ENCODE measurements at places on chromosomes 4 and X. TPM values are rescaled to one million over a fixed set of nuclear protein-coding genes. Genes with fewer than 3 reads are reported as not detected.

DNA sequence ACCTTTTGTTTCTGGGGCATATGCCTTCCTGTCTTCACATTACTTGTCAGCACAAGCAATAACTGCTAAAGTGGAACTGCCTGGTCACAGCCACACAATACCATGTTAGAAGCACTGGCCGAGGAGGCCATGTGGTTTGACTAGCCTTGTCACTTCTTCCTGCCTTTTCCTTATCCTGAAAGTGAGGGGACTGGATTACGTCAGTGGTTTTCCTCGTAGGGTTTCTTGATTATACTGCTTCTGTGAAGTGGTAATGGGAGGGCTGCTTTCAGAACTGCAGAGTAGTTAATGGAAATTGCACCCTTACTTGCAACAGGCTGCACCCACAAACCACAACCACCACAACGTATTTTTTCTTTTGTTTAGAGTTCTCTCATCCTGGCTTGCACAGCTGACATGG, 26.6 kb downstream of the ZRSR2 start:
- H3K36me3 ChIP-seq, result no peaks in the 10 kb centered on the region
- no peak overlapping the region for H3K27ac ChIP-seq
- no peaks in the 10 kb centered on the region for H3K27me3 ChIP-seq
- H3K4me1 ChIP-seq, result no peaks in the 10 kb centered on the region
- no peak overlapping the region for H3K4me3 ChIP-seq
- DNase-seq, result no peak

- no peak overlapping the region for H3K27ac ChIP-seq
- H3K4me3 ChIP-seq, result no peak overlapping the region
- DNase-seq, result no peak
- H3K36me3 ChIP-seq, result no peaks in the 10 kb centered on the region
These were observed 184.0 kb downstream of the UGT8 start for GRCh38 chr4:114782415-114783214.

GRCh38 chrX:11381464-11381863, 88.3 kb downstream of the AMELX start:
- H3K4me1 ChIP-seq, result peaks cover 3% of the 10 kb centered on the region
- no peaks in the 10 kb centered on the region for H3K36me3 ChIP-seq
- no peak overlapping the region for H3K27ac ChIP-seq
- peak; percentile 41 for DNase-seq

GRCh38 chr4:36852856-36853255, 391.7 kb upstream of the NWD2 start:
- H3K27ac ChIP-seq, result no peak overlapping the region
- no peak for DNase-seq
- H3K36me3 ChIP-seq, result no peaks in the 10 kb centered on the region
- no peak overlapping the region for H3K4me3 ChIP-seq

GRCh38 chr4:48899950-48900349, 6.6 kb downstream of the OCIAD2 start:
- H3K4me3 ChIP-seq, result no peak overlapping the region
- H3K4me1 ChIP-seq, result peaks cover 1% of the 10 kb centered on the region
- no peaks in the 10 kb centered on the region for H3K27me3 ChIP-seq

- H3K4me3 ChIP-seq, result no peak overlapping the region
- no peaks in the 10 kb centered on the region for H3K27me3 ChIP-seq
- H3K36me3 ChIP-seq, result no peaks in the 10 kb centered on the region
These were observed 24.8 kb upstream of the CYBB start for GRCh38 chrX:37755025-37755424.

- peak overlapping the region; percentile 40 for H3K27ac ChIP-seq
- H3K27me3 ChIP-seq, result no peaks in the 10 kb centered on the region
- peaks cover 9% of the 10 kb centered on the region for H3K4me1 ChIP-seq
- H3K4me3 ChIP-seq, result no peak overlapping the region
- DNase-seq, result no peak
These were observed 204.4 kb downstream of the NSUN7 start for GRCh38 chr4:40954088-40954668.

DNA sequence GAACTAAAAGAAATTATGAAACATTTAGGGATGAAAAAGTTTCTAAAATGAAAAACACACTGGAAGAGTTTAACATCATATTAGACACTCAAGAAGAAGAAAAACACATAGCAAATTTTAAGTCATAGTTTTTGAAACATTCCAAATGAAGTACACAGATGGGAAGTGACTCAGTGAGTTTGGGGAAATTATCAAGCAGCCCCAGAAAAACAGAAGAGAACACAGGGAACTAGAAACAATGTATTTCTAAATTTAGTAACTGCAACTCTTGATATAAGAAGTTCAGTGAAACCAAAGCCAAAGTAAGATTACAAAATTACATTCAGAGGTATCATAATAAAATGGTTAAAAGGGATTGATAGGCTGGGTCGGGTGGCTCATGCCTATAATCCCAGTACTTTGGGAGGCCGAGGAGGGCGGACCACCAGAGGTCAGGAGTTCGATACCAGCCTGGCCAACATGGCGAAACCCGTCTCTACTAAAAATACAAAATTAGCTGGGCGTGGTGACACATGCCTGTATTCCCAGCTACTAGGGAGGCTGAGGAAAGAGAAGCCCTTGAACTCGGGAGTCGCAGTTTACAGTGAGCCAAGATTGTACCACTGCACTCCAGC, 461.2 kb downstream of the KCTD8 start:
- no peak for DNase-seq
- H3K27me3 ChIP-seq, result no peaks in the 10 kb centered on the region
- H3K4me3 ChIP-seq, result no peak overlapping the region
- H3K27ac ChIP-seq, result no peak overlapping the region
- no peaks in the 10 kb centered on the region for H3K36me3 ChIP-seq

DNA sequence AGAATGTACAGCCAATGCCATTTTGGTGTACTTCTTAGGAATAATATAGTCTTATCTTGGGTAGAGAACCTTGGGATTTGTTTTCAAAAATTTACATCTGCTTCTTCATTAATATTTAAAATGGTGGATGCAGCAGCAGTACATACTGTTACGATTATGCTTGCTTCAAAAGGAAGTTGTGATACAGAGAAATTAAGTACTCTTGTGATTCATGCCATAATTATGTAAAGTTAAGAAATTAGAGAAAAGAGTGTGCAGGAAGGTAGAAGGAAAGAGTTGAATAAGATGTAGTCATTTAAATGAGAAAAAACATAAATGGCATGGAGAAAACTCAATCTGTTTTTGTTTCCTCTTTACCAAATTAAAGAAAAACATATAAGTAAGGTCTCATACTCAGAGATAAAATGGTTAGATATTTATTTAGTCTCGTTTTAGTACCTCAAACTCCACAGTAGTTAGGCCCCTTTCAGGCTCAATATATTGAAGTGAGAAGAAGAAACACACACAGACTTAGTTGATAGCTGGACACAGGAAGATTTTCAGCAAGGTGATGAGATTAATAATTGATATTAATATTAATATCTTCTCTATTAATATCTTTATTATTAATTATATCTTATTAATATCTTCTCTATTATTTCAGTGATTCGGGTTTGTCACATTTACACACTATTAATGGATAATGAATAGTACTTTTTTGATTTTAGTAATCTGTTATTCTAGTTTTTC, 70.1 kb upstream of the HPGD start:
- no peak overlapping the region for H3K4me3 ChIP-seq
- H3K36me3 ChIP-seq, result no peaks in the 10 kb centered on the region
- no peak overlapping the region for H3K27ac ChIP-seq
- no peaks in the 10 kb centered on the region for H3K4me1 ChIP-seq
- H3K27me3 ChIP-seq, result no peaks in the 10 kb centered on the region
- no peak for DNase-seq

DNA sequence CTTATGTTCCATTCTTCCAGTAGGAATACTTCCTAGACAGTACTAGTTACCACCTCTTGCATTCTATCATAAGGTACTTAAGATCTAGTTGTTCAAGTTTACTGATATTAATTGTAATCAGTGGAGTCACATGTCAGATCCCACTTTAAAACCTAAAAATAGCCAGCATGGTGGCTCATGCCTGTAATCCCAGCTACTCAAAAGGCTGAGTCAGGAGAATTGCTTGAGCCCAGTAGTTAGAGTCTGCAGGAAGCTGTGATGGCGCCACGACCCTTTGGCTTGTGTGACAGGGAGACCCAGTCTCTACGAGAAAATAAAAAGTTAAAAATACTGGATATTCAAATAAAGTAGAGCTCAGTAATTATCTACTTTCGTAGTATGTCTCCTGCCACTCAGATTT, 57.7 kb downstream of the MAD2L1 start:
- H3K36me3 ChIP-seq, result no peaks in the 10 kb centered on the region
- peaks cover 2% of the 10 kb centered on the region for H3K4me1 ChIP-seq
- H3K27me3 ChIP-seq, result no peaks in the 10 kb centered on the region
- H3K4me3 ChIP-seq, result no peak overlapping the region
- H3K27ac ChIP-seq, result no peak overlapping the region

DNA sequence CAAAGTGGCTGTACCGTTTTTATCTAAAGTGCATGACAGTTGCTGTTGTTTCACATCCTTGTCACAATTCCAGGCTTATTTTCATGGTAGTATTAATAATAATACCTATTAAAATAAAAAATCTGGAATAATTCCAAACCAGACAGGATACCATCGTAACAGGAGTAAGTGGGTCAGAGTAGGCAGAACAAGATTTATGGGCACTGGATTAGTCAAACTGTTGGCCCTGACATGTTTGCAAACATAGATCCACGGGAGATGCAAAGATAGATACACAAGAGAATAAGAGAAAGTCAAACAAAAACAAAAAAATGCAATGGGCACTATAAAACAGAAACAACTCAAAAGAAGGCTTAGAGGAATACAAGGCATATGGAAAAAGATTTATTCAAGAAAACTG, 449.5 kb upstream of the HS3ST1 start:
- no peak overlapping the region for H3K4me3 ChIP-seq
- H3K27ac ChIP-seq, result no peak overlapping the region
- no peaks in the 10 kb centered on the region for H3K27me3 ChIP-seq
- H3K36me3 ChIP-seq, result no peaks in the 10 kb centered on the region

- no peaks in the 10 kb centered on the region for H3K36me3 ChIP-seq
- no peaks in the 10 kb centered on the region for H3K27me3 ChIP-seq
These were observed 16.9 kb upstream of the SEPSECS start for GRCh38 chr4:25177147-25177546.

DNA sequence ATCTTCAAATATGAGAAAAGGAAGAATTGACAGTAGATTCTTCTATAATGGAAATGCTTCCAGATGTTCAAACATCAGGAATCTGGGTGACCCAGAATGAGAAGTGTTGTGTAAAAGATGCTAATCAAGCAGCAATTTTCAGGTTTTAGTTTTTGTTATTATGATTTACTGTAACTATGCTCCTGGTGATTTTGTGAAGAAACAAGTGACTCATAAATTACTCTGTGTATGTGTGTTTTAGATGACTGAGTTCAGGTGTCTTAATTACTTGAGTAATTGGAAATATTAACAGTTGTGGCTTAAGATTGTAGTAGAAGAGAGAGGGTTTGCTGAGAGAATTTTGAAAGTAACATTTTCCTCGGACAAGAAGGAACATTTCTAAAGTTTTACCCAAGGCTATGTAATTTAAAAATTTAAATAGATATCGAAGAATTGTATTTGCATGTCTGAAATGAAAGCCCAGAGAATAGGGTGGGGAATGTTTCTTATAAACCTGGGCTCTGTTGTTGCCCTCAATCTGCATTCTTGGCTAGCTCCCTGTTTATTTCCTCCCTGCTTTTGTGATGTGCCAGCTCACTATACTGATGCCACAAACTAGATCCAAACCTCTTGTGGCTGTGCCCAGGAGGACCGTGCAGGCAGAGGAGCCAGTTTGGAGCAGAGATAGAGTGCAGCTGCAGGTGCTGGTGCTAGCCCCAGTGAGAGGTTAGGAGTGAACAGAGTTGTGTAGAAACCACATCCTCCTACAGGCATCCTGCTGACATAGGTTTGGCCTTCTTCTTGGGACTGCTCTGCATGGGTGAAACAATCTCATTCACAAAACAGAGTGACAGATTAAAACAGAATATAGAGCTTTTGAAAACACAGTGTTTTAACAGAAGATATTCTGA, 25.4 kb upstream of the TNIP3 start:
- no peaks in the 10 kb centered on the region for H3K27me3 ChIP-seq
- no peak overlapping the region for H3K27ac ChIP-seq
- DNase-seq, result no peak
- H3K4me3 ChIP-seq, result no peak overlapping the region

GRCh38 chr4:1869530-1870327, 1.5 kb upstream of the NSD2 start:
- peak overlapping the region; percentile 90 for H3K27ac ChIP-seq
- H3K27me3 ChIP-seq, result no peaks in the 10 kb centered on the region
- no peak for DNase-seq
- peak overlapping the region; percentile 58 for H3K4me3 ChIP-seq

DNA sequence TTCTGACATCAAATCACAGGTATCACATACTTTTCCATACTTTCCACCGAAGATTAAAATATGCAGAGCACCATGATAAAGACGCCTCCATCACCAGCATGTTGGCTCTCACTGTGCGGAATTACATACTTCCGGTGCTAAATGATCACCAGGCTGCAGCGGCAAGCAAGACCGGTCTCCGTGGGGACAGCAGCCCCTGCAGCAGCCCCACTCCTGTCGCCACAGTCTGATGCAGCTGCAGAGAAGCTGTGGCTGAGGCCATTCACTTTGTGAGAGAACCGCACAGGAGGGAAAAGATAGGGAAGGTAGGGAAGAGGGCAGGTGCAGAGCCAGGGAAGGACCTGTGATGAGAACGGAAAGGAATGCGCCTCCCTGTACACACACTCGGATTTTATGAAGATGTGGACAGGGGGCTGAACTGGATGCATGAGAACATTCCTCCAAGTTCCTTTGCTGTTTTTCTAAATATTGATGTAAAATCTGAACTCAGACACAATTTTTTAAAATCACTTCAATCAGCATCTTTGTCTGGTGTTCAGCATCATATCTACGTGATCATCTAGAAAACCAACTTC, 38.3 kb downstream of the AFAP1 start:
- no peak overlapping the region for H3K27ac ChIP-seq
- no peak for DNase-seq
- H3K36me3 ChIP-seq, result no peaks in the 10 kb centered on the region
- H3K4me1 ChIP-seq, result peaks cover 11% of the 10 kb centered on the region
- no peaks in the 10 kb centered on the region for H3K27me3 ChIP-seq

GRCh38 chrX:120790118-120790517, 85.5 kb downstream of the CT47B1 start:
- no peak for DNase-seq
- no peaks in the 10 kb centered on the region for H3K4me1 ChIP-seq
- H3K36me3 ChIP-seq, result no peaks in the 10 kb centered on the region
- no peak overlapping the region for H3K4me3 ChIP-seq

DNA sequence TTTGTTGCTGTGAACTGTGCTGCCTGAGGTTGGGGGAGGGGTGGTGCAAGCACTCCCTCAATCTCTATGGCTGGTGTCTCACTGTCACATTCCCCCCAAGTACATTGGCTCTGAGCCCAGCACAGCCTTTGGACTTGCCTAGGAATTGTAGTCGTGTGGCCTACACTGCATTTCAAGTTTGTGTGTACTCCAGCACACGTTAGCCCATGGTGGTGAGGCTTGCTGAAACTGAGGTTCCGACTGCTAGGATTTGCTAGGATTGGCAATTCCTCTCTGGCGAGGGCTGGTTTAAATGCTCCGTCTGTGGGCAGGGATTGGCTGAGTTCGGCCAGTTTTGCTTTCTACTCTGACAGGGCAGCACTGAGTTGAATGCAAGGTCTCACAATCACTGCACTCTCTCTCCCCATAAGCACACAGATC, 121.7 kb upstream of the CXXC4 start:
- H3K36me3 ChIP-seq, result no peaks in the 10 kb centered on the region
- H3K4me3 ChIP-seq, result no peak overlapping the region
- H3K4me1 ChIP-seq, result no peaks in the 10 kb centered on the region
- no peaks in the 10 kb centered on the region for H3K27me3 ChIP-seq
- H3K27ac ChIP-seq, result no peak overlapping the region

The HSFX1 gene
- 0.73 TPM for polyA plus RNA-seq

The RRH gene
- polyA plus RNA-seq, result 0.06 TPM

The ZC4H2 gene
- polyA plus RNA-seq, result 9.5 TPM

The NAA11 gene
- not detected for polyA plus RNA-seq

The ZAR1 gene
- polyA plus RNA-seq, result 0.31 TPM

The GUCY1B1 gene
- 7.7 TPM for polyA plus RNA-seq

The NRK gene
- polyA plus RNA-seq, result 22.3 TPM

The SCML2 gene
- 3.6 TPM for polyA plus RNA-seq

The STX18 gene
- polyA plus RNA-seq, result 18.1 TPM

The LDB2 gene
- 89.1 TPM for polyA plus RNA-seq
